ENCODE measurements at places on chromosomes 6 and 20.

DNA sequence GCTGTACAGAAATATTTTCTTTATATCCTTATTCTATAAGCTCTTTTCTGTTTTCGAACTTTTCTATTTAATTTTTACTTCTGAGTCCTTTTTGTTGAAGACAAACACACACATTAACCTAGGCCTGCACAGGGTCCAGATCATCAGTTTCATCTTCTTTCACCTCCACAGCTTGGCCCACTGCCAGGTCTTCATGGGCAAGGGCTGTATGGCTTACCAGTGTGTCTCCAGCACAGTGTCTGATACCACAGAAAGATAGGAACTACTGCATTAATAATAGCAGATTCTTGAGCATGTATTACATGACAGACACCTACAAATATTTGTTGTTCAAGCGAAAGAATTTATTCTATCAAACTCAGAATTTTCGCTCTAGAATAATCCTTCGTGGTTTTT lies 24.4 kb downstream of the QKI start:
- no peak for DNase-seq

GRCh38 chr20:38836991-38837390 lies 31.5 kb downstream of the PPP1R16B start:
- no peak for DNase-seq

GRCh38 chr20:19992996-19993908 lies 23.9 kb upstream of the NAA20 start:
- peak; percentile 100 for DNase-seq

DNA sequence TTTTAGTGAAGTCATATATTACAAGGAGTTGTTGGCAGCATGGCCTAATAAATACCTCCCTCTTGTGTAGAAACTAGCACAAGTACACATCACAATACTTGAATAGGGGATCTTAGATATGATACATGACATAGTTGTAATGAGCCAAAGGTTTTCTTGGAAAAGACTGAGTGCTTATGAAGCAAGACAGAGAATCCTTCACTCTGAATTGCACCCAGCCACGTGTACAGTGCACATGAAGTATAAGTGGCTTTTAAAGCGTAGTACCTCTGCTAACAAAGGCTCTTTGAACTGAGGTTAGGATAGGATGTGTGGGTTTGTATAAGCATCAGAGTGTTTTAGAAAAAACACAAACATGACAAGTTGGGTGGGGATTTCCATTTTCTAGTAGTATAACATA lies 145.5 kb upstream of the STMND1 start:
- no peak for DNase-seq

DNA sequence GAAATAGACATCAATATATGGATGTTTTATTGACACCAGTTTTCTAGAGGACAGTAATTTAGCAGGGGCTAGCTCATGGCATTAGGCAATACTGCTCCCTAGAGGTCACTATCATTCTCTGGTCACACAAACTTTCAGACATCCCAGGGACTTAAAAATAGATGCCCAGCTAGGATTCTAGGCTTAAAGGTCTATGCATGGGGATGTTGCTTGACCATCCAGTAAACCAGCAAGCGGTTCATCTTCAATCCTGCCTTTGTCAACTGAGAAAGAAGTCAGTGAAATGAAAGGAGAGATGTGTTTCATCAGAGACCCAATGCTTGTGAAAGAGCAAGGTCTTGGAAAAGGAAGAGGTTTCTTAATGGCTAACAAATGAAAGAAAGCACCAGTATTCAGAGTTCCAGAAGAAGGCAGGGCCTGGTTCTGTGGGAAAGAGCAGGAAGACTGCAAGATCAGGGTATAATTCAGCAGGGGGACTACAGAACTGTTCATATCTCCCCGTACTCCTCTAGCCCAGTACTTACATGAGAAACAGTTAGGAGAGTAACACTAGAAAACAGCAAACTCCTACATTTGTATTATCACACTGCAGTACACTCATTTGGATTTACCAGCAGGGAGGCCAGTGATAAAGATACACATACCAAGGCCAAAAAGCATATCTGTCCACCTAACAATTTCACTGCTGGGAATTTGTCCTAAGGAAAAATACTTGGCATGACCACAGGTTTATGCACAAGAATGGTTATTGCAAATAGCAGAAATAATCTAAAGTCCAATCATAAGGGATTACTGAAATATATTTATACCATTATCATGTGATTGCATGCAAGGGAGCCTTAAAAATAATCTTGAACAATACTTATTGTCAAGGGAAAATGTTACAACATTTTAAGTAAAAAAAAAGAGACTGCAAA lies 151.4 kb upstream of the LAMA2 start:
- peak; percentile 35 for DNase-seq

- no peak for DNase-seq
Observed at GRCh38 chr6:163165922-163166321, 248.6 kb upstream of the QKI start.

DNA sequence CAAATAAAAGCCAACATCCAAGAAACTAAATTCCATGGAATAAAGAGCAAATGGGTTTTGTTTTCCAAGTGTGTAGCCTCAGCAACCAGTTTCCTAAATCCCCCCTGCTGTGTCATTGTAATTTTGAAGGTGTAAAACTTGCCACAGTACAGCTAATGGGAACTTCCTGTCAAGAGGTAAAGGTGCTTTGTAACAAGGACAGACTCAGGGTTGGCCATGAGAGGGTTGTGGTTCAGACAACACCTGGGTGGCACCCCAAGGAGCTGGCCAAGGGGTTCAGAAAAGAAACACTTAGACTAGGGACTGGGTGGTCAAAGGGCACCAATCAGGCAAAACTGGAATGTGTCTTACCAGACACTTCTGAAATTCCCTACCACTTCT lies 52.4 kb upstream of the LYRM2 start:
- DNase-seq: no peak

GRCh38 chr6:137233911-137234863 lies 15.0 kb upstream of the IFNGR1 start:
- DNase-seq: no peak

DNA sequence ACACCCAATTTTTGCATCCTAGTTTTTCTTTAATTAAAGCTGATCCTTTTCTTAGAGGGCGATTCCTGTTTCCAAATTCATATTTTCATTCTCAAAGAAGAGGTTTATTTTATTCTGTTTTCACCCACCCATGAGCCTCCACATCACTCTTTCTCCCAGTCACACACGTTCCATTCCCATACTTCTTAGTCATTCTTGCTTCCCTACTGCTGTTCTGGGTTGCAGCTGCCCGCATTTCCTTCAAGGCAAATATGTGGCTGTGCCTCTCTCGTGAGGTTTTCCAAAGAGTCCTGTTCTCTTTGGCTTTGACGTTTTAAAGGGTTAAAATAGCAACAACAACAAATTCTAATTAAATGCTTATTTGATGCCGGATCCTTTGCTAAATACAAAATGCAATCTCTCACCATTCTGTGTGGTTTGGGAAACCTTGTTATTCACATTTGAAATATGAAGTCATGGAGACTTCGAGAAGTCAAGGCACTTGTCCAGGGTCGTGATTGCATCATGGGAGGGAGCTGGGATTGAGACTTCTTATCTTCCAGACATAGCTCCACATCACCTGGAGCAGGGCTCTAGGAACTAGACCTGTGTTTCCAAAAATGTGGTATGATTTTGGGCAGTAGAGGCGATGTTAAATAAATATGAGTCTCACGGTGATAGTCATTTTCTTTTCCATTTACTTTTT lies 126.6 kb downstream of the DOK5 start:
- DNase-seq: no peak

GRCh38 chr20:16240355-16240754 lies 332.9 kb downstream of the KIF16B start:
- no peak for DNase-seq

DNA sequence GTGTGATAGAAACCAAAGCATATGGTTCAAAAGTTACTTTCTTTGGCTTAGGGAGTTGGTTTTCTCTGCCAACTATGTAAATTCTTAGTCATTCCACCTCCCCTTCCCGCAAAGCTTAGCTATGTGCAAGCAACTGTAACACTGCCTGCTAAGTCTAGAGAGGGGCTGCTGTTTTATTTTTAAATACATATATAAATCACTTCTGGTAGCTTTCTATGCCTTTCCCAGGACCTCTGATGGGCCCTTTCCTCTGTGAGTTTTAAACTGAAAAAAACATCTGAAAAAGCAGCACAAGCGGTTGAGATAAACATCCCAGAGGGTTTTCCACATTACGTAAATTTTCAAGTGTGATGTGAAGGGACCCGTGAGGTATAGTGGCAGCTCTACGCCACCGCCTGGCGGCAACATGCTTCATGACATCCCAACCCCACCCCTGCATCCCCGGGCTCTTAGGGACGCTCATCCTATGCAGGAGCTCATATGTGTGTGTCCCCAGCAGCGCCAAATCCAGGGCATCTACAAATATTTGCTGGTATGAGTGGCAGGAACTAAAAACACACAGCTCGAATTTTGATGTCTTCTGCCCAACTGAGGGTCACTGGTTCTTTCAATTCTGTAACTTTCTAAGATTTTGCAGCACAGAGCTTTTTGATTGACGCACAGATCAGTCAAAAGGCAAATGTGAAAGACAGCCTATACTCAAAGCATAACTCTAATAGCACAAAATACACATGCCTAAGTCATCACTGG lies 12.7 kb downstream of the SAYSD1 start:
- DNase-seq: no peak

GRCh38 chr6:14929291-14929690 lies 316.6 kb upstream of the JARID2 start:
- no peak for DNase-seq

- DNase-seq: no peak
Observed at GRCh38 chr20:36407199-36407733, 101.1 kb downstream of the DLGAP4 start.

DNA sequence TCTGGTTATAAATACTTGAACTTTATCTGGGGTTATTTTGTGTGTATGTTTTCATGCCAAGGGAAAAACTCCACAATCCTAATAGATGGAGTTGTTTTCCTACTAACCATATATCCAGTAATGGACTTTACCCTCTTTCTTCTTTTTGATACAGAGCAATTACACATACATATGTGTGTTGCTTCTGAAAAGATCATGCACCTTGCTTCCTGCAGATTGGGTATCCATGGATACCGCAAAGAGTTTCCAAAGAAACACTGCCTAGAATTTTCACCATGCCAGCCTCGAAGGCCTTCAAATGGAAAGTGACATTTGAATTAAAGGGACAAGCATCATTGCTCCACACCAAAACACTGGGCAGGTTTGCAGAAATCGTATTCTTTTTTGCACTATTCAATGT lies 26.8 kb downstream of the HDDC2 start:
- no peak for DNase-seq

DNA sequence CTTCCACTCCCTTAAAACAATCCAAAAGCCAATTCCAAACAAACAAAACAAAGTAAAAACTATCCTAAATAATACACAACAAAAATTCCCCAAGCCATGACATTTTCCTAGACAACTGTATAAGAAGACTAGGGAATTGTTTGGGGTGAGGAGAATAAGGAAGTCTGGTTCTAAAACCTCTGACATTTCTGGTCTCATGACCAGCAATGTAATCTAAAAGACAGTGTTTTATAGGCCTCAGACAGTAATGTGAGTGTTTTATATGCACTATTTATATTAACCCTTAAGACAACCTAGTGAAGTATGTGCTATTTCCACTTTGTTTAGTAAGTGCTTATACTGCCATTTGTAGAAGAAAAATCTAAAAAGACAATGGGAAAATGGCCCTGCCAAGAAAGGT lies 13.0 kb upstream of the RCAN2 start:
- no peak for DNase-seq

GRCh38 chr6:124765280-124765679 lies 197.0 kb upstream of the RNF217 start:
- no peak for DNase-seq

DNA sequence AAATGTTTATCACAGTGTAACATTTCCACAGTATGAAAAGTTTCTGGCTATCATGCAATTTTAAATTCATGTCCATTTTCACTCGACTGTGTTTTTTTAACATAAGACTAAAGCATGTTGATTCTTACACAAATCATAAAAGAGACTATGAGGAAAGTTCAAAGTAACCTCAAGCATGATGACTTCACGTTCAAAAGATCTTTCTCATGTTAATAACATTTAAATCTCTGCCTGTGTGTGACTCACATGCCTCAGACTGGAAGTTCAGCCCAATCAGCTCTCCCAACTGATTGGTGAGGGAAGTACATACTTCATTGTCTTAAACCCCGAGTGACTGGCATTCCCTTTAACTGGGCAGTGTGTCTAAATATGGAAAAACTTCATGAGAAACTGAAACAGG lies 37.4 kb downstream of the ATXN1 start:
- peak; percentile 96 for DNase-seq

DNA sequence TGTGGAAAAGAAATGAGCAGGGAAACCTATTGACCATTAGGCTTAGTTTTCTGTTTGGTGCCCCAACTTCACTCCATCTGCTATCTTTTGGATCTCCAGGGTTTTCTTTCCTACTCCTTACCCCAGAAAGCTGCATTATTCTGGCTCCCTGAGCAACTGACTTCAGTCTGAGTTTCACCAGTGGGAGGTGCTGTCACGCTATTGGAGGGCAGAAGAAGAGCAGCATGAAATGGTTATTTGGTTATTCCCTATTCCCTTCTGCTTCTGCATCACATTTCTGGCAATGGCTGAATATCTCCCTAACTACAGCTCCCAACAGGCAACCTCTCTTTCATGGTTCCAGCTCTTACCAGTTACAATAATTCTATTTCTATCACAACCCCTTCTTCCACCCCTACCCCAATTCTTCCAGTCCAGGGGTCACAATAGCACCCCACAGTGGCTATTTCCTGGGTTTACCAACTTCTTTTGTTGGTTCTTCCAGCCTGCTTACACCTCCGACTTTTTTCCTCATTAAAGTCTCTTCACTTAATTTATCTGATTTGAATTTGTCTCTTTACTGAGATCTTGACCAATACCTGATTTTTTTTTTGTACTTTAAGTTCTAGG lies 311.5 kb downstream of the PLCB1 start:
- DNase-seq: no peak

- no peak for DNase-seq
Observed at GRCh38 chr6:63269470-63269869, 50.3 kb downstream of the LGSN start.

DNA sequence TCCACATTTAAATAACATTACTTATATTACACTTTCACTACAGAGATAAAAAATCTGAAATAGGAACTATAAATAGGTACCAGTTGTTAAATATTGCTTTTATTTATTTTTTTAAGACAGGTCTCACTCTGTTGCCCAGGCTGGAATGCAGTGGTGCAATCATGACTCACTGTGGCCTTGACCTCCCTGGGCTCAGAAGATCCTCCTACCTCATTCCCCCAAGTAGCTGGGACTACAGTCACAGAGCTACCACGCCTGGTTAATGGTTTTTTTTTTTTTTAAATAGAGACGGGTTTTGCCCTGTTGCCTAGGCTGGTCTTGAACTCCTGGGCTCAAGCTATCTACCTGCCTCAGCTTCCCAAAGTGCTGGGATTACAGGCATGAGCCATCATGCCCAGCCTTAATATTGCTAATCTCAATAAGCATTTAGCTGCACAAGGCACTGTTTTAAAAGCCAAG lies 17.3 kb downstream of the EEF1E1 start:
- peak; percentile 55 for DNase-seq

Data from HS-27A (cell line).